ENCODE measurements at places on chromosomes 3 and 15.

DNA sequence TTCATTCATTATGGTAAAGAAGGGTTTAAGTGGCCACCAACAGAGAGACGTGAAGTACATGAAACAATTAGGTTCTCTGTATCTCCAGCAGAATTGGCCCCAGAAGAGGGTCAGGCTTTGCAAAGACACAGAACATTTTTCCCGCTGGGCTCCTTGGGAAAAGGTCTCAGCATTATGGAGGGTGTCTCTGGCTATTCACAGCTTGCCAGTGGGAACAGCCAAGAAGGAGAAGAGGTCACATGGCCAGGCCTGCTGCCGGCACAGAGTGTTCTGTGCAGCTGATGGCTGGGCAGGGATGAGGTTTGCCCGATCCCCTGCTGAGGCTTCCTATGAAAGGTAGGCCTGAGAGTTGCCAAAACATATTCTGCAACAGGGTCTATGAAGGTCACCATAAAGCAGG lies 77.8 kb upstream of the LPP start:
- DNase-seq = no peak

GRCh38 chr15:77127626-77128025 lies 56.7 kb upstream of the TSPAN3 start:
- no peak for DNase-seq

DNA sequence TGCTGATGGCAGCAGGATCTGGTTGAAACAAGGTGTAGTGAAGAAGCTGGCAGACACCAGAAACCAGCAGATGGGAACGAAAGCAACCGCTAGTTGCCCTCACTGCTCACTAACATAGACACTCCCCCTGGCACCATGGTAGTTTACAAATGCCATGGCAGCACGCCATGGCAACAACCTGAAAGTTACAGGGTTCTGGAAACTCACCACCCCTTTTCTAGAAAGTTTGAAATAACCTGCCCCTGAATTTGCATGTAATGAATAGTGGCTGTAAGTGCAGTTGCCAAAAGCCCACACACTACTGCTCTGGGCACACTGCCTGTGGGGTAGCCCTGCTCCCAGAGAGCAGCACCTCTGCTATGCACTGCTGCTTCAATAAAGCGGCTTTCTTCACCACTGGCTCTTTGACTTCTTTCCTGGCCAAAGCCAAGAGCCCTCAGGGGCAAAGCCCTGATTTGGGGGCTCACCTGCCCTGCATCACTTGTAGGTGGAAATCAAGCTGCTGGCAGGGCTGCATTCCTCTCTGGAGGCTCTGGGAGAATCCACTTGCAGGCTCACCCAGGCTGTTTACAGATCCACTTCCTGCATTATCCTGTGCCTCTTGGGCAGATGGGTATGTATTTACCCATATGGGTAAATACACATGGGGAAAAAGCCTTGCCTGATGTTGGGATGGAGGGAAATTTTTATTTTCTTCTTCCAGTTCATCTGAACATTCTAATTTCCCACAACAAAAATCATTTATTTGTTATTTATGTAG lies 2.0 kb upstream of the GP9 start:
- DNase-seq = no peak

DNA sequence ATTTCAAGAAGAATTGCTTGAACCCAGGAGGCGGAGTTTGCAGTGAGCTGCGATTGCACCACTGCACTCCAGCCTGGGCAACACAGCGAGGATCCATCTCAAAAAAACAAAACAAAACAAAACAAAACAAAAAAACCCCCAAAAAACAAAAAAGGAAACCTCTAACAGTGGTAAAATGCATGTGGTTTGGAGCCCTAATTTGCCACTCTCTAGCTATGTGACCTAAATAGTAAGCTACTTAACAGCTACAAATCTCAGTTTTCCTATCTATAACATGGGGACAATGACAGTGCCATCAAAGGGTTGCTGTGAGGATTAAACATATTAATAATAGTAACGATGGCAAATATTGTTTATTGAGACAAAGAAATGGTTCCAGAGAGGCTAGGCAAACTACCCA lies 119.4 kb upstream of the LMOD3 start:
- DNase-seq = no peak

DNA sequence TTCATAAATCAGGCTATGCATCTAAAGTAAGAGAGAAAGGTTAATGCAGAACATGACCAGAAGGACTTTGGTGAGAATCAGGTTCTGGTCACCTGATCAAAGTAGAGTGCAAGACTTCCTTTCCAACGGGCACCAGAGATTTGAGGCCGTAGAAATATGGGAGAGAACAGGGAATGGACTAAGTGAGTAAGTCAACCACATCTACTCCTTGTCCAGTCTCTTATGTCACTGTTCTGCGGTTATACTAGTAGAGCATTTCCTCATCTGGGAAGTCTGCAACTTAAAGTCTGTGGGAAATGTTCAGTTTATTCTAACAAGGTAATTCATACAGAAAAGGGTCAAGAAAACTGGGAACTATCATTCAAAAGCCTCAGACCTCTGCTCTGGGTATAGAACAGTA lies 232.8 kb downstream of the CPNE4 start:
- no peak for DNase-seq

- no peak for DNase-seq
Measured at GRCh38 chr3:125168711-125169393, 43.7 kb downstream of the SLC12A8 start.

GRCh38 chr15:75198560-75199356 lies 2.9 kb upstream of the C15orf39 start:
- DNase-seq = no peak

- no peak for DNase-seq
Measured at GRCh38 chr15:56915888-56916287, 2.6 kb upstream of the TCF12 start.

DNA sequence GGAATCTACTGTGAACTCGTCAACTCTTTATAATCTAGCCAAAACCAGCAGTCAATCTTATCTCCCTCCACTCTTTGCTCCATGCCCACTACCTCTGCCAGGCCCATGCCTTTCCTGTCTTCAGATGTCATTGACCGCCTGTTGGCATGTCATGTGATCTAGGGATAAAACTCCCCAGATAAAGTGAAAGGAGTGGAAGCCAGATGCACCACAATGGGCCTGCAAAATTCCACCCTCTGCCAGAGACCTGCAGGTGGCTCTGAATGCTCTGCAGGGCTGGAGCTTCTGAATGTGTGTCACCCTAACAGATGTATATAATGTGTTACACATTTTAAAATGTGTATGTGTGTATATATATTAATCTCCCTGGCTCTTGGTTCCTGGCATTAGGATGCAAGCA lies 2.3 kb upstream of the CCR3 start:
- DNase-seq = no peak

- DNase-seq = no peak
Measured at GRCh38 chr3:128623762-128624176, 26.8 kb downstream of the RPN1 start.

GRCh38 chr3:150911771-150912170 lies 6.5 kb upstream of the MINDY4B start:
- DNase-seq = no peak

GRCh38 chr3:64518496-64518895 lies 169.3 kb downstream of the ADAMTS9 start:
- no peak for DNase-seq

DNA sequence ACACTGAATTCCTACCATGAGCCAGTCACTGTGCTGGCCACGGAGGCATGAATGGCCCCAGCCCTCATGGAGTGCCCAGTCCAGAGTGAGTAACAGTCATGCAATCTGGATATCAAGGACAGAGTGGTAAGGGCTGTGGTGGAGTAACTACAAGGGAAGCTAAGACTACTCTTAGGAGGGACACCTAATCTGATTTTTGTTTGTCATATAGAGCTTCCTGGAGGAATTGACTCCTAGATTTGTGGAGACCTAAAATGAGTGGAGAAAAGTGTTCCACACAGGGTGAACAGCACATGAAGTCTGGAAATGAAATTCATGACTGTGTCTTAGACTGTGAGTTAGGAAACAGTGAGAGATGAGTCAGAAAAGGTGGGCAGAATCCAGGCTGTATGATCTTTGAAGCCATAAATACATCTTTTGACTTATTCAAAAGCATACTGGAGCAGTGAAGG lies 219.9 kb downstream of the NFKBIZ start:
- DNase-seq = no peak

- no peak for DNase-seq
Measured at GRCh38 chr3:45774581-45775521, 21.5 kb downstream of the SLC6A20 start.

GRCh38 chr3:128356822-128357221 lies 109.9 kb downstream of the DNAJB8 start:
- no peak for DNase-seq

Measured in urothelium cell line (cell line).